SW480 (cell line): ENCODE measurements at places on chromosomes 12 and 14.

GRCh38 chr14:99647411-99647810 lies 2.5 kb downstream of the HHIPL1 start:
- DNase-seq: no peak

GRCh38 chr12:107478881-107479280 lies 206.7 kb upstream of the PWP1 start:
- DNase-seq: no peak

GRCh38 chr14:80764921-80765507 lies 176.5 kb downstream of the CEP128 start:
- DNase-seq: no peak

DNA sequence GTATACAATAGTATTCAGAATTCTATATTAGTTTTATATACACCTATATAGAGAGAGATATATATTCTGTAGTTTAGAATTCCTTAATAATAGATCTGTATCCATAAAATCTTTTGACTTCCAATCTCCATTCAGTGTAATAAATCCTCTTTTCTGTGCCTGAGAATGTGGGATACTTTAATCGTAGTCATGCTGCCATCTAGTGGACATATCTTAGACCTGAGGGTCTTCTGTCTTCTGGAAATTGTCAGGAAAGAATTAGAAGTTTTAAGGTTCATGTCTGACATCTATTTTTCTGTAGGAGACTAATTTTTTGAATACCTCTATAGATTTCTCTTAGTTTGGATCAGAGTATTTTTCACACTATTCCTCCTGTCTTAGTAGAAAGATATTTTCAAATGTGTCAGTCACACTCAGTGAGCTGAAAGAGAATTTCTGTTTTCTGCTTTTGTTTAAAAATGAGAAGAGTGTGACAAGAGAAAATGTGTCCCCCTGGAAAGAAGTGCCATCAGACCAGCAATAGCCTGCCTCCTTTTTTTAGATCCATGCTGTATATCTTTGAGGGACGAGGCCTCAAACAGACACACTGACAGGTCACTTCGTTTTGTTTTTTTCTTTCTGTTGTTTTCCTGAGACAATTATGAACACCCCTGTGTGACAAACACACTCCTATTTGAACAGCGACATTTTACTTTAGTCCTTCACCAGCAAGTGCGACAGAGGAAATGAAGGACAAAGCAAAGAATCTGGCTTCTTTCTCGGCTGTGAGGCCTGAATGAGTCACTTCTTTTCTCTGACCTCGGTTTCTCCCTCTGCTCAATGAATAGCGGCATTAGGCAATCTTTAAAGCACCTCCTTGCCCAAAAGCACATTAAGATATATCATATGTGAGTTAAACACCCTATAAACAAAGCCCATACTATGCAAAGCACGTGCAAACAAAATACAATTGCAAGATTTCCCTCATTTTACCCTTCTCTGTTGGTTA lies 96.3 kb downstream of the GALC start:
- peak; percentile 49 for DNase-seq

DNA sequence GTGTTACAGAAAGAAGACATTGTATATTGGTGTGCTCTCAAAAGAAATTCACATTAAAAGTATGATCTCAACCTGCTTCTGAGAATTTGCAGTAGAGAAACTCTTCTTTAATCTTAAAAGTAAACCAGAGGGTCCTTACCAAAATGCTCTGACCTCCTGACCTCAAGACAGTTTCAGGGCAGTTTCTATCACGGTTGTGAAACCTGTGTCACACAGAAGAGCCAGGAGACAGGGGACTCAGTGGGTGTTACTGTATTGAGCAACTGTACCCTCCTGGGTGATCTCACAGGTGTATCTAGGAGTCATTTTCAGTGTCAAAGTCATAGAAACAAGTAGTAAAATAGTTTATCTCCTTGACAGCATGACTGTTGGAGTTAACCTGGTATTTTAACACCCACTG lies 178.0 kb downstream of the GRIP1 start:
- no peak for DNase-seq

DNA sequence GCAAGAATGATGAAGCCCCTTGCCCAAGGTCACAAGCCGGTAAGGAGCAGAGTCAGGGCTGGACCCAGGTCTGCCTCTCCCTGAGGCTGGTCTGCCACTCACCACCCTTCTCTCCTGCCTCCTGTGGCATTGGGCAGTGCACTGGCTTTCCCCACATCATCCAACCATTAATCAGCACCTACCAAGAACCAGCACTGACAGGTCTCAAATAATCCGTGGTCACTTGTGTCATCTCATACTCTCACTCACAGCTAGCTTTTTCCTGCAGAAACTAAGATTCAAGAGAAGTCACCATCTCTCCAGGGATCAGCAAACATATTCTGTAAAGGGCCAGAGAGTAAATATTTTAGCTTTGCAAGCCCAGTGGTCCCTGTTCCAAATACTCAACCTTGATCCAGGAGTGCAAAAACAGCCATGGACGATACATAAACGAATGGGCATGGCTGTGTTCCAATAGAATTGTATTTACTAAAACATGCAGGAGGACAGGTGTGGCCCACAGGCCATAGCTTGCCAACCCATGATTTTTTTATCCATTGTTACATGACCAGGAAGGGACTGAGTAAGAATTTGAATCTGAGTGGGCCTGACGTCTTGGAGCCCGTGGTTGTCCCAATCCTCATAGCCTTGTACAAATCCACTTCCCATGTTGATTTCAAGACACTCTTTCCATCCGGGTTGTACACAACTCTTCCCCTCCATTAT lies 374.2 kb downstream of the BCL11B start:
- no peak for DNase-seq

DNA sequence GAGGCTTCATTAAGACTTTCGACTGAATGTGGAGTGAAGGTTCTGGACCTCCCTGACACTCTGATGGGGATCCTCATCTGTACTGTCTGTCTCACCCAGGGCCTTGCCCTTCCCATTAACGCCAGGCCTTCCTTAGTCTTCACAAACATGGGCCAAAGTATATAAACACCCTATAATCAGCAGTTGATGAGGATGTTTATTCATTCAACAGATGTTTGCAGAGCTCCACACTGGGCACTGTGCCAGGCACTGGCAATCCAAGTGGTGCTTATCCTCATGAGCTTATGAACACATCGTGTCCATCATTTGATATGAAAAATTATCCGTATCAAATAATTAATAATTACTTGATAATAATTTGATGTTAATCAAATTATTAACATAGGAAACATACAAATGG lies 454.4 kb downstream of the FUT8 start:
- no peak for DNase-seq

- no peak for DNase-seq
Observed at GRCh38 chr14:89544636-89545301, 127.7 kb upstream of the FOXN3 start.

DNA sequence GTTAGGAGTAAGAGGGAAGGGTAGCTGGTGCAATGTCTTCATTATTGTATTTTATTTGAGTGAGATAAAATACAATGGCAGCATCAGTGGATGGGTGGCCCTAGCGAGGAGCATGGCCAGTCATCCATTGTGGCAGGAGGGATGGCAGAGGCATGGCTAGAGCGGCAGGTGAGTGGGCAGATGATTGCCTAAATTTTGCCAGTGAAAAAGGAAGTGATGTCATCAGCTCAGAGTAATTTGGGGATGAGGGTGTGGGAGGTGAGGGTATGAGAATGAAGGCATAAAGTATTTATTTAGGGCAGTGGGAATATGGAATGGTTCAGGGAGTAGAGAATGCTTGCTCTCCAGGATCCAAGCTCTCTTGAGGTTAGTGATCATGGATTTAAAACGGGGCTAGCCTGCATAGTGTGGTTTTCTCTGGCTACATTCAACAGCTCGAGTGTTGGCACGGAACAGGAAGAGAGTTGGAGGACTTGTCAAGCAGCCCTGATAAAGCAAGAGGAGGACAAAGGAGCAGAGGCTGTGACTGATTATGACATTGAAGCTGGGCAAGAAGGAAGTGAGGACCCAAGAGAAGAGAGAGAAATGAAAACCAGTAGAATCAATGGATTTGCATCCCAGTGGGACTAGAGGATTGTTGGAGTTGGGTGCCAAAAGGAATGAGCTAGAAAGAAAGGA lies 18.7 kb upstream of the SERPINA6 start:
- no peak for DNase-seq

DNA sequence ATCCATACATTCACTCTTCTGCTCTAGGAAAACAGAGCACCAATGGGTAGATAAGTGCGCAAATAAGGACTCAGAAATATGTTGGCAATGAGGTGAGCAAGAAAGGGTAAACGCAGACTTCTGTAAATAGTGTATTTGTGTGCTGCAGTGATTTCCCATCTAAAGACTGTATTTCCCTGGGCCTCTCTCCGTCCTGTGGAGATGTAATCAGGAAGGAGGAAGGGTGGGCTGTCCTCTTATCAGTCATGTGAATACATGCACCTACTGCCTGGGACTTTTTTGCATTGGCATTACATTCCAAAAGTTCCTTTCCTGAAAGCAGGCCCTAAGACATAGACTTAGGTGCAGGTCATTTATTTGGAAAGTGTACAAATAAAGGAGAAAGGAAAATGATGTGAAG lies 114.5 kb downstream of the OTOGL start:
- DNase-seq: no peak

- DNase-seq: no peak
Observed at GRCh38 chr14:60095231-60095630, 3.5 kb downstream of the PCNX4 start.

DNA sequence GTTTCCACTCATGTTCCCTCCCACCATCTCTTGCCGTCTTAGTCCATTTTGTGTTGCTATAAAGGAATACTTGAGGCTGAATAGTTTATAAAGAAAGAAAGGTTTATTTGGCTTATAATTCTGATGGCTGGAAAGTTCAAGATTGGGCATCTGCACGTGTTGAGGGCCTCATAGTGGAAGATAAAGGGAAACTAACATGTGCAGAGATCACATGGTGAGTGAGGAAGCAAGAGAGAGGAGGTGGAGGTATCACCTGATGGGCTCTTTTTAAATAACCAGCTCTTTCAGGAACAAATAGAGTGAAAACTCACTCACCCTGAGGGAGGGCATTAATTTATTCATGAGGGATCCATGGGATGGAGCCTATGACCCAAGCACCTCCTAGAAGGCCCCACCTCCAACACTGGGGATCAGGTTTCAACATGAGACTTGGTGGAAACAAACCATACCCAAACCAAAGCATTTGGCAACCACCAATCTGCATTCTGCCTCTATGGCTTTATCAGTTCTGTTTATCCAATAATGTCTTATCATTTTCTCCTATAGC lies 29.5 kb downstream of the MYO1H start:
- no peak for DNase-seq

GRCh38 chr14:100780246-100780645 lies 45.7 kb upstream of the MEG3 start:
- no peak for DNase-seq

DNA sequence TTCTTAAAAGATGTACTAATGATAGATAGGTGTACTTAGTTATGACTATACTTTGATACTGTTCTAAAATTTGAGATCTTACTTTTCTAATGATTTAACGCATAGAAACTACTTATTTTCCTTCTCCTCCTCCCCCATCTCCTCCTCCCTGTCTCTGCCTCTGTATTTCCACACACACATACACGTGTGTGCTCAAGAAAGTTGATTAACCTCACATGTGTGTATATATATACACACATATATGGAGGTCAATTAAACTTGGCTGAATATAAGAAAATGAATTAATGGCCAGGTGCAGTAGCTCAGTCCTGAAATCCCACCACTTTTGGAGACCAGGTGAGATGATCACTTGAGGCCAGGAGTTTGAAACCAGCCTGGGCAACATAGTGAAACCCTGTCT lies 362.7 kb upstream of the SYT1 start:
- no peak for DNase-seq

DNA sequence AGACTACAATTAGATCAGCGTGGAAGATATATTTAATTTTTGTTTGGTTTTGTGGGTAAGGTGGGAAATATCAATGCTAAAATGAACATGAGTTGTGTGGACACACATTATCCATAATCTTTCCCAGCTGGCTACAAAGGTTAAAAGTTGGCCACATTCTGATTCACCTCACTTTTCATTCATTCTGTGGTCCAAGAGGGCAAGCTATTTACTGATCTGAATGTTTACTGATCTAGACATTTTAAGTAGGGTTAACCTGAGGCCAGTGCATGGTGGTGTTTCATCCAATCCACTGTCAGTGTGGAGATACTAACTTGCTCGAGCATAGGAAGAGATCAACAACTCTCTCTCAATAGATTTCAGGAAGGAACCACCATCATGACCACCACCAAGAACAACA lies 71.6 kb downstream of the DCAF5 start:
- DNase-seq: no peak

- DNase-seq: no peak
Observed at GRCh38 chr12:101047652-101048051, 162.4 kb downstream of the SLC5A8 start.

DNA sequence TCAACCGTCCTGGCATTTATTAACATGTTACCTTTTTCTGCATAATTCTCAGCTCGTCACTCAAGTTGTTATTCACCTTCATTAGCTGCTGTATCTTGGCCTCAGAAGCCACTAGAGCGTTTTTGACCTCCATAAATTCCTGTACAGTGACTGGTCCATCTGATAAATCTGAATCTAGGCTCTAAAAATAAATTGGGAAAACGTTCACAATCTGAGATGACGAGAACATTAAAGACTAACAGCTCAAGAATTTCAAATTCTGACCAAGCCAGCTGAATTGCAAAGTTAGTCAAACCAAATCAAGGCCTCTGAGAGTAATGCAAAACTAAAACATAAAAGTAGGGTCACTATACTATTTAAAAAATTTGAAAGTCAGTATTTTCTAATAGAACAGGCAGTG lies 45.0 kb downstream of the GIT2 start:
- DNase-seq: no peak

GRCh38 chr12:105933671-105934665 lies 204.8 kb downstream of the NUAK1 start:
- DNase-seq: no peak

GRCh38 chr12:30783946-30784345 lies 29.2 kb upstream of the CAPRIN2 start:
- DNase-seq: no peak

DNA sequence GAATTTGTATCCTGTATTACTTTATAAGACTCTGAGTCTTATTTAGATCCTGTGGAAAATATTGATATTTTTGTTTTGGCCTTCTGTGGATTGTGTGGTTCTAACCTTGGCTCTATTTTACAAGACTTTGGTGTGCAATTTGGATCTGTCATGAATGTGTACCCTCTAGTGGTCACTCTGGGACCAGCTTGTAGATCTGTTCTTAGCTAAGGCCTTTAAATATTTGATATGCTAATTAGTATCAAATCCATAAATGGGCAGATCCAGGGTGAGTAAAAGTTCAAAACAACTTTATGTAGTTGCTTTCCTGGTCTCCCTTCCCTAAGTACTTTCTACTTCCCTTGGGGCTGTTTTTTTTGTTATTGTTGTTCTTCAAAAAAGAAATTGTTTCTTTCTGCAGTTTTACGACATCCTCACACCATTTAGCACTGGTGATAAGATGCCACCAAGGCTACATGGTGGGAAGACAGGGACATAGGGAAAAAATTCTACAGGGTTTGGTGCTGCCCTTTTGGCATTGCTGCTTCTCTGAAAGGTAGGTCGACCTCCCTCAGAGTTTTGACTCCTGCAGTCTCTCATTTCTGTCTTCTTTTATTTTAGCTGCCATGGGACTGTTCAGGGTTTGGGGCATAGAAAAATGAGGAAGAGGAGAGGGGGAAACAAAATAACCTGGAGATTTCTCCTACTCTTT lies 238.5 kb downstream of the GPHN start:
- DNase-seq: peak; percentile 39

- DNase-seq: no peak
Observed at GRCh38 chr12:107339487-107339886, 246.1 kb upstream of the CRY1 start.

GRCh38 chr14:68780358-68781160 lies 12.3 kb downstream of the ZFP36L1 start:
- DNase-seq: peak; percentile 88

- DNase-seq: no peak
Observed at GRCh38 chr12:16602412-16602811, 3.5 kb downstream of the LMO3 start.
